ENCODE measurements at places on chromosomes 11 and 22.
A peak's percentile ranks its signal among the peaks of the same experiment; 100 is the strongest.

DNA sequence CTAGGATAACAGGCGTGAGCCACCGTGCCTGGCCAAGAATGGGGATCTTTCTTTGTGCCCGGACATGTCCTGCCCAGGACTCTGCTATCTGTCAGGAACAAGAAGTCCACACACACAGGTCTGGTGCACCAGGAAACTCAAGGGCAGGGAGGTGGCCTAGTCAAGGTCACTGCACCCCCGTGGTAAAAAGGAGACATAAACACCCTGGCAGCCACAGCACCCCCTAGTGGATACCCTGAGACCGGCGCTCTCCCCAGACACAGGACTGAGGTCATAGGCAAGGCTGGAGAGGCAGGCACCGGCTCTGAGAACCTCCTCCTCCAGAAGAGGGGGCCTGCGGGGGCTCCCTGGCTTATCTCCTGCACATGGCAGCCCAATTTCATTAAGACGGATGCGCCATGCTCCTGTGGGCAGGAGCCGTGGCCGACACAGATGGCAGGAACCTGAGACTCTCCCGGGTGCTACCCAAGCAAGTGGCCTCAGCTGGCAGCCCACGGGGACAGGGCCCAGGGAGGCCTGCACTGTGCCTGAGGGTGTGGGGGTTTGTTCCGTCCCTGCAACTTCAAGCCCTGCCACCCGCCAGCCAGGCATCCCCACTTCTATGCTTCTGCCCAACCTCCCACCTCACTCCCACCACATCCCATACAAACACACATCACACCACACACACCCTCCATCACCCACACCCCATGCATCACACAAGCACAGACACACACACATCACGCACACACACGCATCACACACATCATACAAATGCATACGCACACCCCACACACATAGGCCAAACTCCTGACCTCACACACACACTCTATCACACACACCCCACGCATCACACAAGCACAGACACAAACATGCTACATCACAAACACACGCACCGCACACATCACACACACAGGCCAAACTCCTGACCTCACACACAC is 19.6 kb downstream of the MACROD1 start:
- peak; percentile 83 for DNase-seq

DNA sequence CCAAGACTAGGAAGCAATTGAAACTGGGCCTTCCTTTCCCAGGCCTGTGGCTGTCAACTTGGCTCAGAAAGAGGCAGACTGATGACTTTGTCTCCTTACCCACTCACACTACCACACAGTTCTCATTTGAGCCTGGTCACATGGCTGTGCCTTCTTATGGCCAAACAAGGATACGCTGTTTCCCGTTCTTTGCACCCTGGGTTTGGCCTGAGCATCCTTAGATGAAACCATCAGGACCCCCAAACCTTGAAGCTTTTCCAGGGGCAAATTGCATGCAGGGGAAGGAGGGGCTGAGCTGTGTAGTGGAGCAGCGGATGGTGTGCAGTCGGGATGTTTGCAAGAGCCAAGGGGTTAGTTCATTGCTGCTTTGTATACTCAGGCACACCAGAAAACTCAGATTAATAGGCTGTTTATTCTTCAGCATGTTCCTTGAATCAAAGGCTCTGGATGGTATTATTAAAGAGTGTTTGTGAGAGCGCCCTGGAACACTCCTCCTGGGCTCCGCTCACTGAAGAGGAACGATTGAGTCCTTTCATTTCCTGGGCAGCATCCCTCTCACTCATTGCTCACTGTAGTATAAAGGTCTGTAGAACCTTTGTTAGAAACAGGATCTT is 69.8 kb downstream of the ARFGAP2 start:
- no peak for DNase-seq

DNA sequence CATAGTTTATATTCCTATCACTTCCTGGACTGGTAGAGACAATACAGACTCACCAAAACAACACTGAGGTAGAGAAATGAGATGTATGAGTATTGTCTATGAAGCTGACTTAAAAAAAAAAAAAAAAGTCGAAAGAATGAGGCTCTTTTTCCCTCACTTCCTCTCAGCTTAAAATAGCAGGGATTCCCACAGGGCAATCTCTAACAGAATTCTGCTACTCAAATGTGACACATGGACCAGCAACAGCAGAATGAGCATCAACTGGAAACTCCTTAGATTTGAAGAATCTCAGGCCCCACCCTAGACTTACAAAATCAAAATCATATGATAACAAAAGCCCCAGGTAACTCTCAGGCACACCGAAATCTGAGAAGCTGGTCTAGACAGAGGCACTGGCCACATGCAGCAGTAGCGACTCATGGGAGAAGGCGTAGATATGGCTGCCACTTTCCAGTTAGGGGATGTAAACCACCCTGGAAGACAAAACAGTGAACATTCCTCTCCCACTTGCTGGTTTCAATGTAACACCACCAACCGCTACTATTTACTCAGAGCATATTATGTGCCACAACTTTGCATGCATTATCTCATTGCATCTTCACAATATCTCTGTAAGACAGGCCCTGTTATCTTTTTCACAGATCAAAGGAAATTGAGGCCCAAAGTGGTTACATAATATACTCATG is 128.0 kb downstream of the RBFOX2 start:
- no peak for DNase-seq

GRCh38 chr22:45336971-45337431 is 27.3 kb downstream of the FAM118A start:
- DNase-seq: no peak

GRCh38 chr22:28246397-28246796 is 327.3 kb upstream of the PITPNB start:
- no peak for DNase-seq
